ENCODE measurements at places on chromosomes 4 and X.

GRCh38 chrX:63400340-63400739 is 49.2 kb upstream of the SPIN4 start:
- no peak for DNase-seq

GRCh38 chrX:6313356-6313755 is 84.7 kb upstream of the NLGN4X start:
- DNase-seq: no peak

DNA sequence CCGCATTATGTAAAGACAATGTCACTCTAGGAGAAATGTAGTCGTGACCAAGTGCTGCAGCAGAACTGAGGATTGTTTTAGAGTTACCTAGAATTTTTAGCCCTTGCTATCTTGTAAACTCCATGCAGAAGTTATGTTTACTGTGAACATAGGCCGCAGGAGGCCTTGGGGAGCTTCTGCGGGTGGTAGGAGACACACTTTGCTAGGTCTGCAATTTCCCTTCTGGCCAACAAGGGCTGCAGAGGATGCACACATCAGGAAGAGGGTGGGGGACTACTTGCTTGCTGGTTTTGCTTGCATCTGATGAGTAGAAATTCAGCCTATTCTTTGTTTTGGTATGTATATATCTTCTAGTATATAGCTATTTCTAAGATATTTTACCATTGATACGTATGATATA is 23.1 kb downstream of the BANK1 start:
- DNase-seq: no peak

GRCh38 chr4:14336656-14337055 is 665.6 kb upstream of the CPEB2 start:
- DNase-seq: peak; percentile 63

DNA sequence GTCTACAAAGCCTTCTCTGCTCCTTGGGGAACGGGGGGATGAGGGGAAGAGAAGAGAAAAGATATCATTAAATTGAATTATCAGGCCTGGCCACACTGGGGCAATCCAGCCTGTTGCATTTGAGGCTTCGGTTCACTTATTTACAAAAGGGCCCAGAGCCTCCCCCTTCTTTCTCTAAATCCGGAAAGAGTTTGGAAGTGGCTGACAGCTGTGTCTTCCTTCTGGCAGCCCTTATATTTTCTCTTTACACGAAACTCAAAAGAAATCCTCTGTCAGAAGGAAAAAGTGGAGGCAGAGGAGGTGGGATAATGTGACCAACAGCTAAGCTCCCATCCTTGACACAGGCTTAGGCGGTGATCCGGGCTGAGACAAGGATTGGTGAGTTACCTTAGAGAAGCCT is 158.3 kb upstream of the TAPT1 start:
- DNase-seq: no peak
